NCI-H2171 treated with DMSO at 0.1 percent for 48 hours (cell line): ENCODE measurements at places on chromosomes 12 and 14.

DNA sequence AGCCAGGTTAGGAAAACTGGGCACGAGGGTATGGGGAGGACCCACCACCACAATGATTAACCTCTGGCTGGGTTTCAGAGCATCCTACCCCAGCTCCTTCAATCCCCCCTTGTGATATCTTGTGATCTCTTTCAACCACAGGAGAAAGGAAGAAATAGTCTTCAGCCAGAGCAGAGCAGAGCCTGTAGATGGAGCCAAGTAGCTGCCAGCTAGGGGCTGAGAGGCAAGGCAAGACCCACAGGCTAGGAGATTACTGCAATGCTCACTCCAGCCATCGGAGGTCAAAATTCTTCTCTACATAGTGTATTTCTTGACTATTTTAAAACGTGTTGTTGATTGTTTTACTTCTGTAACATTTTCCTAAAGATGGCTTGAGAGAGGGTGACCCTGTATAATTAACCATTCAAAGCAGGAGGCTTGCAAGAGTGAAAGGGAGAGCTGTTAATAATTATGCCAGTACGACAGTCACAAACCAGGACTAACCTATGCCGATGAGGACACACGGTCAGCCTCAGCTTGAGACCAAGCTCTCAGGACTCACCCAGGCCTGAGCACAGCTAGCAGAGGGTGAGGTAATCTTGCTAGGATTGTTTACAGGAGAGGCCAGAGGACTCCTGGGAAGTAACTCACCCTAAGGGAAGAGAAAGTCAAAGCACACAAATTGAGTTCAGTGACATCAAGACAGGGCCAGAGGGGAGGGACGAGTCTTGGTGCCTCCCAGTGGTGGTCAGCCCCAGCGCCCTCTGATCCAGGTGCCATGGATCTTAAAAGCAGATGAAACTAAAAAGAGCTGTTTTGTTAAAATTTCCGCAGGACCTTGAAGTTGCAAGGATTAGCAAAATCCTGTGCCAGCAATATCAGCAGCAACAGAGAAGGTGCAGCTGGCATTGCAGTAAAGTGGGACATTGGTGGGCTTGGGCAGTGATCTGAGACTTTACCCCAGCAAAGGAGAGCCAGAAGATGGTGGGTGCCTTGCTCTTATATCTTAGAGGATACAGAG lies 29.8 kb upstream of the CDKN3 start:
- peak; percentile 20 for DNase-seq

GRCh38 chr14:23387916-23388882 lies 11.4 kb downstream of the CMTM5 start:
- DNase-seq = no peak

DNA sequence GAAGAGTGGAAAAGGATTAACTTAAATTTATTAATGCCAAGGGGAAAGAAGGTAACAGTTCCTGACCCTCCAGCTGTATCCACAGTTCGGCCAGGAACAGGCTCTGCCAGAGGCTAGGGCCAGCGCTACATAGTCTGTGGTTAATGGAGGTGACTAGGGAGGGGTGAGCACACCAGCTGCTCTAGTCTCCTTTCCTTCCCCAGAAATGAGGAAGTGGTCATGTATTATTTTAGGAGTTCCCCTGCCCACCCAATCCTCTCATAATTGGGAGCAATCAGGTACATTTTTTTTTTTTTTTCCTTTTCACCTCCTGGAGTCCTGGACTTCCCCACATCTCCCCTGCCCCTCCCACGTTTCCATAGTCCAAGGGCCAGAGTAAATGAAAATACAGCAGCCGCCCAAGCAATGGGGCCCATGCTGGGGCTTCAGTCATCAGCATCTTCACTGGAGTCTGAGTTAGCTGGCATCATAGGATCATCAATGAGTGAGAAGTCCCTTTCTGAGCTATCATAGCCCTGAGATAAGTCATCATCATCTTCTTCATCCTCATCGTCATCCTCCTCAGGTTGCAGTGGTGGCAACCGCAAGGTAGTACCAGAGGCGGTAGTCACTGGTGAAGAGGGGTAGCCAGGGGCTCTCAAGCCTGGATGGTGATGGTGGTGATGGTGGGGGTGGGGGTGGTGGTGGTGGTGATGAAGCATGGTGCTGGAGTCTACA lies 1.5 kb upstream of the SUPT16H start:
- no peak for DNase-seq

DNA sequence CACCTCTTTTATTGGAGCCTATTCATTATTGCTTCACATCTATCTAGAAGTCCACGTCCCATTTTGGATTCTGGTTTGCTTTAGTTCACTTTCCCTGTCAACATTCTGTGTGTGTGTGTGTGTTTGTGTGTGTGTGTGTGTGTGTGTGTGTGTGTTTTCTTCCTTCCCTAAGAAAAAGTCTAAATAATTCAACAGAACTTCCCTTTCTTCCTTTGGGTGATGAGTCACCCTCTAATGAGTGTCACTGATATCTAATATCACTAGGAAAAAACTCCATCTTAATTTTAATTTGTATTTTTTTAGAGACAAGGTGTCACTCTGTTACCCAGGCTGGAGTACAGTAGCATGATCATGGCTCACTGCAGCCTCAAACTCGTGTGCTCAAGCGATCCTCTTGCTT lies 234.2 kb downstream of the TTC8 start:
- no peak for DNase-seq

- DNase-seq = no peak
Measured at GRCh38 chr14:46147024-46147423, 504.6 kb downstream of the RPL10L start.

DNA sequence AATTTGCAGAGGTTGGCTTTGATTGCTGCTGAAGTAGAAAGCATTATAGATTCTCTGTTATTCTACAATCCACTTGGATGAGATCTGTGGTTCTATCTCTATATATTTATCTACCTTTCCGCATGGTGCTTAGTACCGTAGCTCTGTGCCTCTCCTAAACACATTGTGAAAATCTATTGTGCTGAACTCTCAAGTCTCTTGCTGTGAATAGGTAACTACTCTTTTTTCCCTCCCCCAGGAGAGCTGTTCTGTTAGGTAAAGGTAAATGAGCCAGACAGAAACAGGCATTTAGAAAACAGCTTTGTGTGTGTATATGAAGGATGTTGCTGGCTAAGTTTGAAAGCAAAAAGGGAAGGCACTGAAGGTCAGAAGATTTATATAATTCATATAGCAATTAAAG lies 112.6 kb downstream of the BRMS1L start:
- no peak for DNase-seq

DNA sequence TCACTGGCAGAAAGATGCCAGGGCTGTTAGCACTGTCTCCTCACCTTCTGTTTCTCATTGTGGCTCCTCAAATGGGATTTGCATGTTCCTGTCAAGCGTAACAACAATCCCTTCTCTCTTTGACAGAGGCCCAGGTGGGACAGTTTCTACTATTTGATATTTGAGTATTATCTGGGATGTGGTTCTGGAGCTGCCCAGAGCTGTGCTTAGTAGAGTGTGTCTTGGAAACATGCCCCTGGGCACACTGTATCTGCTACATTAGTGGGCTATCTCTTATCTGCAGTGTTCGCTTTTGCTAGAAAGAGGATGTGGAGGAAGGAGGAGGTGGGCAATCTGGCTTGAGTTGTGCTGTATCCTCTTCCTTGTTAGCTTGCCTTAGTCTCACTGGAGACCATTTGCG lies 3.8 kb upstream of the ACADS start:
- no peak for DNase-seq

GRCh38 chr14:22865424-22866405 lies 5.8 kb upstream of the LRP10 start:
- no peak for DNase-seq

- DNase-seq = no peak
Measured at GRCh38 chr12:89927226-89927698, 218.6 kb upstream of the ATP2B1 start.

GRCh38 chr12:120167529-120168095 lies 26.9 kb downstream of the GCN1 start:
- DNase-seq = no peak

- DNase-seq = no peak
Measured at GRCh38 chr12:117343296-117343695, 18.1 kb downstream of the NOS1 start.
